ENCODE measurements at places on chromosomes 12 and 14.

GRCh38 chr14:62745496-62745895 lies 299.8 kb downstream of the KCNH5 start:
- no peak for DNase-seq

DNA sequence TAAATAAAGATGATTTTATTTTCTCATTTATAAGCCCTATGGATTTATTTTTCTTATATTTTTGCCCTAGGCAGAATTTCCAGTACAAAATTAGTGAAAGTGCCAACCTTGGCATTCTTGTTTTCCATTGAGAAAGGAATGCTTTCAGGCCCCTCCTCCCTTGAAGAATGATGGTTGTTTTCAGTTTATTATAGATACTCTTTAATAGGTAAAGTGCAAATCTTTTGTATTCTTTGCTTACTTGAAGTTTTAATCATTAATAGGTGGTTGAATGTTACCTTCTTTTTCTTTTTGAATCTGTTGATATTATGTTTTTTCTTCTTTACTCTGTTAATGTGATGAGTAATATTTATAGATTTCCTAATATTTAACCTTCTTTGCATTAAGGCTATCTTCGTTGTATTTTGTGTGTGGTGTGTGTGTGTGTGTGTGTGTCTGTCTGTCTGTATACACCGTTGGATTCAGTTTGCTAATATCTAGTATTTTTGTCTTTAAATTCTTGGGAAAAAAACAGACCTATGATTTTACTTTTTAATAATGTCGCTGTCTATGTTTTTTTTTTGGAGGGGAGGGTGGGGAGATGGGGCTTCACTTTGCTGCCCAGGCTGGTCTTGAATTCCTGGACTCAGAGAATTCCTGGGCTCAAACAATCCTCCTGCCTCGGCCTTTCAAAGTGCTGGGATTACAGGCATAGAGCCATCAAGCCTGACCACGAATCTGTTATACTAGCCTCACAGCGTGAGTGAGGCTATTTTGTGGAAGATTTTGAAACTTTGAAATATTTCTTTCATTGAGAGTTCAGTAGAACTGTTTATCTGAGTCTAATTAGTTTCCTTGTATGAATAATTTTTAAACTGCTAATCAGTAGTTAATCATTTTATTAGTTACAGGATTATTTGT lies 13.5 kb downstream of the SRGAP1 start:
- no peak for DNase-seq

DNA sequence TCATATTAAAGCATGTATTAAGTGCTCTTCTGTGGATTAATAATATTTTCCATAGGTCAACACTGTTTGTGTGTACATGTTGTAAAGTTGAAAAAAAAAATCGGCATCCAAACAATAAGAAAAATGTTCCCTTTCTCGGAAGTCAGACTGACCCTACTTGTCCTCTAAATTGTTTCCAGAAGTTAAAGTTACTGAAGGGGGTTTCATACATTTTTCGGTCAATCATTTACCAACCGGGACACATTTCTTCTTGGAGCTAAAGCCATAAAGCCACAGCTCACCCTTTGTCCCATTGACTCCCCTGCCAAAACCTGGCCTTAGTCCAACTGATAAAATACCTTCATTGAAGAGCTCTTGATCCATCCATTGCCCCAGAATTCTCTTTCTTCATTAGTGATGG lies 230.0 kb downstream of the ANO2 start:
- no peak for DNase-seq

DNA sequence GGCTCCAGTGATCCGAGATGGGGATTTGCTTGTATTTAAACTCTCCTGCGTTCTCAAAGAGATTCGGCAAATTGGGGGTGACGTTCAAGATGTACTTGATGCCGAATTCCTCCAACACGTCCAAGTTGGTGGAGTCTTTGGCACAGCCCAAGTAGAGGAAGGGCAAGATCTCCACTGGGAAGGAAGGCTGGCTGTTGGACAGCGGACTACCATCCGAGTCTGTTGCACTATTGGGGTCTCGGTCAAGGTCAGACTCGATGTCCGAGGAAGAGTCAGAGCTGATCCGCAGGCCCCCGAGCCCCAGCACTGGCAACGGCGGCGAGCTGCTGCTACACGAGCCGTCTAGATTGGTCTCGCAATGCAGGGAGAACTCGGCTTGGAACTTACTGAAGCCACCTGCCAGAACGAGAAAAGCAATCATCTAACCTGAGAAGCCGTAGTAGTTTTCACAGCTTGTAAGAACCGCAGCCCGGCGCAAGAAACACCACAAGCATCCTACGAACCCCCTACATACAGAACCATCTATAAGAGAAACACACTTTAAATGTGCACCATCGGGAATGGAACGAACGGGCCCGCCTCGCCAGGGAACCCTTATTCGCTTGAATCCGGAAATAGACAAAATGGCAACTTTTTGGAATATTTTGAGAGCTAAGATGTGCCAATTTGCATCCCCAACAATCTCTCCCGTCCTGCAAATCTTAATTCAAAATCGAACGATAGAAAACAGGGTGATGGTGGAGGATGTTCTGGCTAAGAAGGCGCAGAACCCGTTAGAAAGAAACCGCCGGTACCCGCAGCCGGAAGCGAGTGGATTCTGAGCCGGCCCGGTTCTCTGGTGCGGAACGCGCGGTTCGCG lies 1.4 kb downstream of the DUSP6 start:
- DNase-seq = peak; percentile 20

GRCh38 chr12:107512391-107512790 lies 173.2 kb upstream of the PWP1 start:
- no peak for DNase-seq

DNA sequence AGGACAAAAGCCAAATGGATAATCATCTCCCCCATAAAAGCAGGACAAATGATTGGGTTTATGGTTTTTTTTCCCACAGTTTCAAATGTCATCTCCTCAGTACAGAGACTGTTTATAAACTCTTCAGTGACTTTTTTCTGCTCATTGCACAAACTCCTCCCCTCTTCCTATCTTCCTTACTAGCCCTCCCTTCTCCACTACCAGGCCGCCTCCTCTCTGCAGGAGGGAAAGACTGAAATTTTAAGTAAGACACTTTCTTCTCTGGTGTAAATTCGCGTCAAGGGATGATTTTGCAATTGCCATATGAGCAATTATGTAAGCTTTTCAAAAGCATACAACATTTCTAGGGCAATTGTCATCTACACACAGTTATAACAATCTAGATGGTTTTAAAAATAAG lies 37.0 kb downstream of the BTG1 start:
- no peak for DNase-seq

- DNase-seq = no peak
Measured at GRCh38 chr14:70149596-70150165, 39.1 kb downstream of the SLC8A3 start.

- DNase-seq = no peak
Measured at GRCh38 chr14:76985540-76986230, 42.8 kb downstream of the IRF2BPL start.

DNA sequence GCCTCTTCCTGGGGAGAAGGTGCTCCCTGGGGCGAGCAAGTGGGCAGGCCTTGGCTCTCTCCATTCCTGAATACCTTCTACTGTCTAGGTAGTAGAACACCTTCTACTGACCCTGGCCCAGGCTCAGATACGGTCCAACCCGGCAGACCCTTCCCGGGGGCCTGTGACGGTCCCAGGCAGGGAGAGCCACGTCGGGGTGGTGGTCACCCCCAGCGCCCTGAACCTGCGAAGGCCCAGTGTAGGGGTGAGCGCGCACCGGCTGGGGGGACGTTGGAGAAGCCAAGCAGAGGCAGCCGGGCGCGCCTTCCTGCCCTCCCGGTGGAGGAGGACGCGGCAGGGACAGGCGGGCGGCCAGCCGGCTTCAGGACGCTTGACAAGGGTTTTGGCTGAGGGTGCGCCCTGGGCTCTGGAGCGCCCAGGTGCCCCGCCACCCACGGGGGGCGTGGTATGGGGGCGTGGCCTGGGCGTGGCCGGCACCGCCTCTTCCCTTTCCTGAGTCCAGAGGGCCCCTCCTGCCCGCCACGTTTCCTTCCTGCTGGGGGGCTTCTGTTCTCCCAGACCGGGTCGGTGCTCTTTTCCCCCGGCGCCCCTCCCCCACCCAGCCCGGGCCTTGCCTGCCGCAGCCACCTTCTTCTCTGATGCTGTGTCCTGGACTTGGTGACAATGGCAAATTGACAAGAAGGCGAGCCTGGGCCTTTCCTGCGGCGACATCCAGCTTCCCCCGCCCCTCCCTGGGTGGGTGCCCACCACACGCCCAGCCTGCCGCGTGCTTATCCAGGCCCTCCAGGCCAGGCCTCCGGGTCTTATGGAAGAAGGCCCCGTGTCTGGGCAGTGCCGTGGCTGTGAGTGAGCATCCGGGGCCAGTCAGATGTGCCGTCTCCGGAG lies 24.5 kb upstream of the PPP1R13B start:
- DNase-seq = no peak

- DNase-seq = no peak
Measured at GRCh38 chr12:89948271-89949175, 239.9 kb upstream of the ATP2B1 start.

- DNase-seq = no peak
Measured at GRCh38 chr12:58242796-58243630, 301.6 kb downstream of the ATP23 start.

GRCh38 chr14:94936901-94937685 lies 167.2 kb upstream of the GSC start:
- no peak for DNase-seq

Data from foreskin melanocyte (primary cell).